ENCODE measurements at places on chromosomes 7 and 10.
A peak's percentile ranks its signal among the peaks of the same experiment; 100 is the strongest.

DNA sequence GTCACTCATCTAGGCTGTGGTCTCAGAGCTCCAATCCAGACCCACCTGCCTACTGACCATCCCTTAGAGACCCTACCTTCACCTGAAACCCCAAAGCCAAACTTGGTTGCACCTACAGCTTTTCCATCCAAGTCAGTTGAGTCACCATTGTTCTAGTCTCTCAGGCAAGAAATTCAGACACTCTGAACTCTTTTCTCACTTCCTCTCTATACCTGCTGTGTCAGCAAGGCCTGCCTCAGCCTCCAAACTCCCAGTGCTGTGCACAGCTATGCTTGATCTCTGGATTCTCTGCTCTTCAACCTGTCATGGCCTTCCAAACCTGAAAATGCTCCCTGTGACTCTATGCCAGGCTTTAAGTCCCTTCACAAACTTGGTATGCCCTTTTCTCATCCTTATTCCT lies 47.4 kb upstream of the MTURN start:
- no peak for DNase-seq

DNA sequence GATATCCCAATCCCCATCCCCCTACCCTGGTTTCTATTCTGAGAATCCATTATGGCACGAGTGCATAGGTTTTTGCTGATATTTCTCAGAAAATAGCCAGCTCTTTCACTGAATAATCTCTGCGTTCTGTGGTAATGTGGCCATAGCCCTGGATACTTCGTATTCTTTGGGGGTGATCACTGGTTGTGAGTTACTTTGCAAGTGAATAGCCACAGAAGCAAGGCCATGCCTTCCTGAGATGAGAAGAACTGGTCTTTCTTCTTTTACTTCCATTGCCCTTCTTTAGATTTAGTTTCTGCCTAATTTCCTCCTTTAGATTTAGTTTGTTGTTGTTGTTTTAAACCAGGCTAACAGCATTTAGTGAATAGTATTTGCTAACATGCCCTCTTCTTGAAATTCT lies 323.4 kb downstream of the CDC14C start:
- DNase-seq: no peak

- DNase-seq: peak; percentile 5
Observed at GRCh38 chr7:45564485-45564884, 9.7 kb upstream of the ADCY1 start.

GRCh38 chr10:97067716-97068391 lies 117.9 kb downstream of the SLIT1 start:
- no peak for DNase-seq

DNA sequence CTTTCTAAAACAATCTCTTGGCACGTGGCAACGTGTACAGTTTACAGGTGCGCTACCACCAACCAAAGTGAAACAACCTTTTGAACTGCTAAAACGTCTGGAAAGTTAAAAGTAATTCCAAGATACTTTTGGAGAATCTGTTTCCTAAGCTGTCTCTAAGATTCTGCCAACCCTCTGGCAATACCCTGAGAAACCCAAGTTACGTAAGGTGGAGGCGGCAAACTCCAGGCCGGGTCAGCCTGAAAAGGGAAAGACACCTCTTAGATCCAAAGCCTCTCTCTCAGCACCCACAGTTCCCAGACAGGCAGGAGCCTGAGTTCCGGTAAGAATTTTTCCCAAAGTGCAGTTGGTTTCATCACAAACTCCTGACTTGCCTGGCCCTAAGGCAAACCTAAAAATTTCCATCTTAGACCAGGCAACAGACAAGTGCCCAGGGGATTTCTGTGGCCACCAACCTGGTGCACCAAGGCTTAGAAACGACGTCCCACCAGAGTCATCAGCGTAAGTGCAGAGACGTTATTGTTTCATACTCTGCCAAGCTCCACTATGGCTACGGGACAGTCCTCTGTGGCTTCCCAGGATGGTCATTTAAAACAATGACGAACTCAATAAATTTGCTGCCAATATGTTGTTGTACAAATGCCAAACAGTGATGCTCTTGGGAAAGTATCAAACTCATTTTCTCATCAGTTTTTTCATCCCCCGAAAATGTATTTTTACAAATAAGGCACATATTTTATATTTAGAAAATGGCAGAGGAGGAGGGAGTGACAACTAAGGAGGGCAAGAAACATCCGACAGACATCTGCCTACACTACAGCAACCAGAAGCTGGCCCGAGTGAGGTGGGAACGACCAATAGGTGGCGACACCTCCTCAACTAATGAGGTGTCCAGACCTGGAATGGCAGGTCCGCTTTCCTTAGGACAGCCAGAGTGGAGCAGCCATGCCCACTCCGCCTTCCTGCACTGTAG lies 205.8 kb upstream of the FRMD4A start:
- DNase-seq: peak; percentile 76

GRCh38 chr7:121373177-121373576 lies 22.9 kb downstream of the FAM3C start:
- no peak for DNase-seq

DNA sequence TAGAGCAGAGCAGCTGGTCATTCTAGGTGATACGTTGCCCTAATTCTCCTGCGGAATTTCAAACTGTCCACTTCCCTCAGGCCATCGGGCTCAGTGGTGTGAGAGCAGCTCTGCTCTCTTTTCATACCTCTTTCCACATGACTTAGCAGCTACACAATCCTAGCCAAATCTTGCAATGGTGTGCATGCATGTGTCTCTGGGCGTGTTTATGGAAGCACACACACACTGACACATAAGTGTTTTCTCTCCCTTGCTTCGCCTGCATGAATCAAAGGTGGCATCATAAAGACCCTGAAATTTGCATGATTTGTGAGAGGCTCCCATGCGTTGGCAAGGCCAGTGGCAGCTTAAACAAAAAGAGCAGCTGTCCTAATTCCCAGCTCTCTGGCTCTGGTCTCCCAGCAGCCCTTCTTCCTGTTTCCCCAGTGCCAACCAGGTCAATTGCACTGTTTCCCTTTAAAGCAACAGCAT lies 1189.5 kb downstream of the GATA3 start:
- DNase-seq: no peak

DNA sequence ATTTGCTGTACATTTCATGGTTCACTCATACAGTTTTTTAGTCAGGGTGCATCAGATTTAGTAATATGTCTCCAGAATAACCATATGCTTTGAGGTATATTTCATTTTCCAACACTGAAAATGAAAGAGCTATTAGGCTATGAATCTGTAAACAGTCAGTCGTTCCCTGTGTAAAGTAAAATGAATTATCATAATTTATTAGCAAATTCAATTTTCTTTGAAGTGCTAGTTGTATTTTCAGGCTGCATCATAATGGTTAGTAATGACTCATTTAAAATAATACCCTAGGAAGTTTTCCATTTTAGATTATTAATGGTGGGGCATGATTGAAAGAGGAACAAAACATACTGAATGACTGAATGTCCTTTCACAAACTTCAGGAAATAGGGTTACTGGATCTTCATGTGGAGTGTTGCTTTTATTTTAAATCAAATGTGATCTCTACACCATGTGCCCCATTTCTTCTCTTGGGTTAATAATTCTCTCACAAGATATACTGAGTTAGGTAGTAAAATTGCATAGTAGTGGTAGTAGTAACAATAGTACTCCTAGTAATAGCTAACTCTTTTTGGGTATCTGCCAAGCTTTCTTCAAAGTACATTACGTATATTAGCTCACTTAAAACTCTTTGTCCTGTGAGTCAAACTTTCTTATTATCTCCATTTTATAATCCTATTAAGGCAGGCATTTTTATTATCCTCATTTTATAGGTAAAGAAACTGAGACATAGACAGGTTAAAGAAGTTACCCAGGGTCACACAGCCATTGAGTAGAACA lies 476.5 kb downstream of the SUGCT start:
- no peak for DNase-seq

DNA sequence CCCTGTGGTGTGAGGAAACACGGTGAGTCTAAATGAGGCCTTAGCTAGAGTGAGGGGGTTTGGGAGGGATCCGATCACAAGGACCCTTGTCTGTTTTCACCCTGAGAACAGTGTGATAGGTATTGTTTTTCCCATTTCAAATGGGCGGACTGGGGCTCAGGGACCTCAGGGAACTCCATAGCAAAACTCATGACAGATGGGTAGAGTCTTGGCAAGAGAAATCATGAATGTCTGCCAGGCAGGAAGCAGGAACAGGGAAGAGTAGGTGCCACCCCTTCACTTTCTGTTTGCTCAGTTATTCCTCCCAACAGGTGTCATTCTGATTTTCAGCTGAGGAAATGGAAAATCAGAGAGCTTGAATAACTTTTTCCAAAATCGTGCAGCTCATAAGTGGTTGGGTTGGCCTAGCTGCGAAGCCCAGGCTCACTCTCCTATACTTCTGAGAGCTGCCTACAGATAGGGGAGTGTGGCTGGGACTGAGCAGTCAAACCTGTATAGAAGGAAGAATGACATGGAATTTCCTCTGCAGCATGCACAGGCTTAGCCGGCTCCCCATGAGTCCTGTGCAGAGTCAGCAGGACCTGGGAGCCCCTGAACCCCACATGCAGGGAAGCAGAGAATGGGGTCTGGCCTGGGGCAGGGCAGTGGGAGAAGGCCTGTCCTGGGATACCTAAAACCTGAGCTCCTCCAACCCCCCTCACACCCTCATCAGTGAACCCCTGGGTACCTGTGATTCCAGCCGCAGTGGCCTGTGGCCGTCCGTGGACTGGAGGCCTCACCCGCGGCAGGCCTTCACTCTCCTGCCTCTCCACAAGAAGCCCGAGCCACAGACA lies 17.6 kb upstream of the C10orf105 start:
- no peak for DNase-seq

DNA sequence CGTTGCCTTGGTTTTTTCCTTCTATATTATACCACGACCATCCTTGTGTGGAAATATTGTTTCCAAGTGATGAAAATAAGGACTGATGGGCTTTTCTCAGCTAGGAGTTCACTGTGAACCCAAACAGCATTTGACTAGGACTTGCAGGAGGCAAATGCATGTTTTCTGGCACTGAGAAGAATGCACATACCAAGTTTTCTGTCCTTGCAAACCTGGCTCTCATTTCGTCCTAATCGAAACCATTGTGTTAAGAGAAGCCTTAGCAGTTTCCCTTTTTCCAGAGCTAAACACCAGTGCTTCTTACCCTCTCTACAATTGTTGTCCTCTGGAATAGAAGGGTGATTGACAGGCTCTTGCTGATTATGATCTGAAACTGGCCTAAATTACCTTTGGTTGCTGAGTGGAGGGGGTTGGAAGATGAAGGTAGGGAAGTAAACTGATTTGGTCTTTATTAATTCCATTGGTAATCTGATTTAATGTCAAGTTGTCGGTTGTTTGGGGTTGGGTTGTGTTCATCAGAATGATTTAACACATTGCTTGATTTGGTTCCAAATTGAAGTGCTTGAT lies 33.1 kb upstream of the ELMO1 start:
- no peak for DNase-seq

DNA sequence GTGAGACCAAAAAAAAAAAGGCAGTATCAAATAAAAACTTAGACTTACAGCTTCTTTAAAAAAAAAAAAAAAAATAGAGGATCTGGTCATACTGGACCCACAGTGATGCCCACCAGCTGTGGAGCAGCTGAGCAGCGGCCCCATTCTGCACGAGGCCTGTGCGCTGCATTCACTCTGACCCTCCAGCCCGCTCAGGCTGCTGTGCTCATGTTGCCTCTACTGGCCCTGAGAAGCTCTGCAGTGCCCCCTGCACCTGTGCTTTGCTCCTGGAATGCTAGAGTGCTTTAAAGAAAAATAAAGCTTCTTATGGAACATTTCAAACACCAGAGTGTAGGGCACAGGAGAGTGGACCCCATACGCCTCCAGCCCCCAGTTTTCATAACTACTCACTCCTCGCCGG lies 33.2 kb downstream of the TMEM120A start:
- DNase-seq: no peak

- no peak for DNase-seq
Observed at GRCh38 chr7:135236727-135237126, 3.1 kb downstream of the STRA8 start.

- DNase-seq: no peak
Observed at GRCh38 chr10:43201545-43202131, 63.4 kb downstream of the CSGALNACT2 start.

DNA sequence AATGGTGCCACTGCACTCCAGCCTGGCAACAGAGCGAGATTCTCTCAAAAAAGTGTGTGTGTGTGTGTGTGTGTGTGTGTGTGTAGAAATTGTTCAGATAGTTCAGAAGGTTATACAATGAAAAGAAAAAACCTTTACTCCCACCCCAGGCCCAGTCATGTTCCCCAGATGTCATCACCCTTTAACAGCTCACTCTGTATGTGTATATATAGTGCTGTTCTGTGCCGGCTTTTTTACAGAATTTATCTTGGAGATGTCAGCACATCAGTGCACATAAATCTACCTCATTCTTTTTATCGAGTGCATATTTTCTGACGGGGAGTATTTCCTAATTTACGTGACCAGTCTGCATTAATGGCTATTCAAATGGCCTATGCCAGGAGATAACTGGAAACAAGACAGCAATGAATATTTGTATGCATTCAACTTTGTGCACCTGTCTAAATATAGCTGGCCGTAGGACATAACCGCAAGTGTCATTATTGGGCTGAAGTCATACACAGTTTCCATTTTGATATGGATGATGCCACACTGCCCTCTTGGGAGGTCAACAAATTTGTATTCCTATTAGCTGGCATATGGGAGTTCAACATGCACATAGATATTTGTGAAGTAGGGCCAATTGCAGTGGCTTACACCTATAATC lies 11.7 kb downstream of the NIPSNAP2 start:
- no peak for DNase-seq

- DNase-seq: peak; percentile 51
Observed at GRCh38 chr10:10803278-10803677, 214.4 kb upstream of the CELF2 start.

Data from AG20443 (cell line).